ENCODE measurements at places on chromosomes 2 and 18. TPM values are rescaled to one million over a fixed set of nuclear protein-coding genes. Genes with fewer than 3 reads are reported as not detected.

CPLX4 gene
- not detected for total RNA-seq

CRYBA2 gene
- total RNA-seq: 0.31 TPM

NAT8 gene
- total RNA-seq: not detected

ATF2 gene
- total RNA-seq: 68.2 TPM

MAPK4 gene
- 16.5 TPM for total RNA-seq

LRRTM1 gene
- not detected for total RNA-seq

TCF7L1 gene
- total RNA-seq: 3.0 TPM

GALR1 gene
- total RNA-seq: not detected

FBXO48 gene
- total RNA-seq: 0.77 TPM

REG3A gene
- total RNA-seq: not detected

DOK6 gene
- total RNA-seq: under 0.01 TPM

ANKRD30B gene
- total RNA-seq: 1.2 TPM

SPDYA gene
- total RNA-seq: 0.34 TPM

ANKRD30BL gene
- total RNA-seq: not detected

IL1A gene
- total RNA-seq: not detected

GPR55 gene
- total RNA-seq: not detected
